AG20443 (cell line): ENCODE measurements at places on chromosomes 12 and 14.

DNA sequence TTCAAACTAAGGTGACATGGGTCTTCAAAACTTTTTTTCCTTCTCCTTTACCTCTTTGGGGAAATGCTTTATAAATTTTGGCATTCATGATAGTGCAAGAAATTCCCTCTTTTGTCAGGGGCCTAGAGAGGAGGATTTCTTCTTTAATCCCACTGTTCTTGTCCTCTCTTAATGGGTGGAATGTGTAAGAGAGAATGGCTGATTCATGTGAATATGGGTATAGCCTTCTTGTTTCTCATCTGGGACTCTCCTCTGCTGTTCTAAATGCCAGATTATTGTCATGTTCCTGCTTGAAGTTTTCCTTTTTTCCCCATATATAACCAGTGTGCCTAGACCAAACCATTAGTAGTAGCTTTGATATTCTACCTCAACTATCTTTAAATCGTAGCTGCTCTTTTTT, 46.7 kb downstream of the SLC38A4 start:
- DNase-seq, result no peak

- peak; percentile 77 for DNase-seq
Observed at GRCh38 chr12:58425481-58426392, 484.4 kb downstream of the ATP23 start.

DNA sequence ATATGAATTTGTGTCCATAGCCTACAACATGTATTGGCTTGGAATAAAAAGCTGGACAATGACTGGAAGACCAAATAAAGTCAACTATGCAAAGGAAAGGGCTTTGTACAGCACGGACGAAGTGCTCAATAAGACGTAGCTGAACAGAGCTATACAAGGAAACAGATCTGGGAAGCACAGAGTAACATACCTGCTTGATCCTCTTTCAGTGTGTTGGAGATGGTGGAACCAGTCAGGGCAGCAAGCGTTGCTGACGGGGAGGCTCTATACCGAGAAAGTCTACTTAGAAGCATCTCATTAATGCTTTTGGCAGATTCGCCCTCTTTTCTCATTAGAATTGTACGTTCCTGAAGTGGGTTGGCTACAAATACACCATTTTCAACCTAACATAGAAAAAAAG, 99.3 kb downstream of the HECTD4 start:
- no peak for DNase-seq

- no peak for DNase-seq
Observed at GRCh38 chr12:5688226-5688625, 256.3 kb downstream of the NTF3 start.

- no peak for DNase-seq
Observed at GRCh38 chr12:13127444-13127843, 24.0 kb upstream of the GSG1 start.

- peak; percentile 13 for DNase-seq
Observed at GRCh38 chr12:65106948-65107347, 14.2 kb downstream of the WIF1 start.

- DNase-seq, result peak; percentile 67
Observed at GRCh38 chr14:24032727-24033418, 18.9 kb upstream of the CARMIL3 start.

GRCh38 chr14:80233470-80234089, 22.3 kb upstream of the DIO2 start:
- no peak for DNase-seq

DNA sequence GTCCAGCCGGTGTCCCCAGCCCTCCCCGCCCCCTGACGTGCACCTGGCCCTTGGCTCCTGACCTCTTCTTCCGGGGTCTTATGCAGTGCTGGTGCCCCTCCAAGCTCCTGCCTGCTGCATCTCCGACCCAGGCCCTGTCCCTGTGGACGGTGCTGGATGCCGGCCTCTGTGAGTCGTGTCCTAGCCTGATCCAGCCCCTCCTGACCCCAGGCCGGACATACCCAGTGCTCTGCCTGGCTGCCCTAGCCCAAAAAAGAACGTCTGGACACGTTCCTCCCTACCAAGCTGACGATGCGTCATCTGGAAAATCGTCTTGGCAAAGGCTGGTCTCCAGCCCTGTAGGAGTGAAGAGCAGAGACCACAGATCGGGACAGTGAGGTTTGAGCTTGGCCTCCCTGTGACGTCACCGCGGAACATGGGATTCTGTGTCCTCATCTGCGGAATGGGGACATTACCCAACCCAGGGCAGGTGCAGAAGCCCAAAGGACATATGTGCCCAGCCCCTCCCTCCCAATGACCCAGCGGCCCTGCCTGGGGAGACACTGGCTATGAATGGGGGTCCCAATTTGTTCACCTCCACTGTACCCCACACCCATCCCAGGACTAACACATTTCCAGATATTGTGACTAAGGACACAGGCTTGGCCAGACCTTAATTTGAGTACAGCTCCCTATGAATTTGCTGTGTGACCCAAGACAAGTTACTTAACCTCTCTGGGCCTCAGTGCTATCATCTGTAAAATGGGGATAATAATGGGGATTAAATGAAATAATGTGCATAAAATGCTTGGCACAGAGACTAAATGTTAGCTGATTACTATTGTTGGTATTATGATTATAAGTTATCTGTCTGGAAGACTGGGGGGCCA, 51.0 kb upstream of the BCL11B start:
- DNase-seq, result peak; percentile 43

- DNase-seq, result no peak
Observed at GRCh38 chr12:46803517-46803916, 22.3 kb downstream of the SLC38A4 start.

DNA sequence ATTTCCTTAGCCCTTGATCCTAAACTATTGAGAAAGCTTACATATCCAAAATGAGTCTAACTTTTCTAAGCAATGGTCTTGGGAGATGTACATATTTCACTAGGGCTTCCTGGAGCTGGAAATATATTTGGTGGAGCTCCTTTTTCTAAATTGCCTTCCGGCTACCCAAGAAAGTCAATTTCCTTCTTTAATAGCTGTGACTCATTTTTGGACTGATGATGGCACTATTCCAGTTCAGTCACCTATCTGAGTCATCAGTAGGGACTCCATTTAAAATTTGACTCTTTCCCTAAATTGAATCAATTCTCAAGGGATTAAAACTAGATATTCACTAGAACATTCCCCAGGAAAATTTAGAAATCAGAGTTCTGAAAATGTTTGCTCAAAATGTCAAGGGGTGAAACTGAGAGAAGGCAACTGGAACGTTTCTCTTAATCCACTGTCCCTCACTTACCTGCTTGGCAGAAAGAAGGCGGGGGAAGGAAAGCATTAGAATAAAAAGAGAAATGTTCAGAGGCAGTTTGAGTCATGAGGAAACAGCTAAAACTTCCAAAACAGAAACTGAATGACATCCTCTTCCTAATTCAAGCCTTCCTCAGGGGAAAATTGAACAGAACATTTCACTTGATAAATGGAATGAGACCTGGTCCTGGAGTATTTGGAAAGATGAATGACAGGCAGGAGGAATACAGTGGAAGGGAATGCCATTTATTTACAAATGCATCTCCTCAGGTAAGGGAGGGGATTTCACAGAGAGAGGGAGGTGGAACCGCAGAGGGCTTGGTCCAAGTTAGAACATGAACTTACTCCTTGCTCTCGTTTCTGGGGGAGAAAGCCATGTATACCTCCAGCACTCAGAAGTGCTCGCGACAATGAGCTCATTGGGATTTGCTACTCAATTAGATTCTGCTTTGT, 91.2 kb downstream of the RGS6 start:
- no peak for DNase-seq

GRCh38 chr14:98947911-98948595, 323.9 kb downstream of the BCL11B start:
- DNase-seq, result no peak

DNA sequence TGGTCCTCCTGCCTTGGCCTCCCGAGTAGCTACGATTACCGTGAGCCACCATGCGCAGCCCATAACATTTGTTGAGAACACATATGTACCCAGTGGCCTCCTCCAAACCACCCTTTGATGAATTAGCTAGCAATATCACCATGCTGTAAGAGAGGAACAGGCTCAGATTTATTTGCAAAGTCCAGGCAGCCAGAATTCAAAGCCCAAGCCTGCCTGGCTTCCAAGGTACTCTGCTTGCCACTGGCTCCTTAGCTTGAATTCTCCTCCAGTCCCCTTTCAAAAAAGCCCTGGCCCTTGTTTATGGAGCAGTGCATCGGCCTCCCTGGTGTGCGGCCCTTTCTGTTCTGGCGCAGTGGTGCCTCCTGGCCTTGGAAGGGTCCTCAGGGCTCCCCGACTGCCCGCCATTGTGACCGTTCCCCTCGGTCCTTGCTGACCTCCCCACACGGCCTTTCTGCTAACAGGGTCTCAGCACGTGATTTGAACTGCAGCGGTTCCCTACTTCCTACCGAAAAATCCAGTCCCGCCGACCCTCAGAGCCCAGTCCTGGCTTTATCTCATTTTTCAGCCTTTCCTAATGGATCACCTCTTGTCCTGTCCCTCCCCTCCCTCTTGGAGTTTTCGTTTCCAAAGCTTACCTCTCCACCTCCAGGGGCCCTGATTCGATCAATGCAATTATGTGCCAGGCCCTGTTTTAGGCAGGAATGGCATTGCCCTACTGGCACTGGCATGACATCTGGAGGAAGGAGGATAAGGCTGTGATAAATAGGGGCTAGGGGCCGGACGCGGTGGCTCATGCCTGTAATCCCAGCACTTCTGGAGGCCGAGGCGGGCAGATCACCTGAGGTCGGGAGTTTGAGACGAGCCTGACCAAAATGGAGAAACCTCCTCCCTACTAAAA, 22.0 kb downstream of the SLC25A29 start:
- DNase-seq, result no peak

DNA sequence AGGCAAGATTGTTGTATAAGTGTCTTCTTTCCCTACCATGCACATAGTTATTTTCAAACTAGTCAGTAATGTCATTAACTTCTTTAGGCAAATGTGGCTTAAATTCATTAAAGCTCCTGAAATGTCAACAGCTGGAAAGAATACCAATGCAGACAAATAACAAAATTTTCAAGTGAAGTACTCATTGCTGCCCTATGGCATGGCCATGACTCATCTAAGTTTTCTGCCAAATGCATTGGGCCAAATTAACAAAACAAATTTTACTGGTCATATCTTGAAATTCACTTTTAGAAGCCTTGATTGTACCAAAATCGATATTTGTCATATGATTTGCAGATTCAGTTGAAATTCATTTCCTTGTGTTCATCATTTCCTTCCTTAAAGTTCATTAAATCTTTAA, 915.9 kb downstream of the SLC6A15 start:
- no peak for DNase-seq

GRCh38 chr12:124194893-124195566, 99.9 kb upstream of the RFLNA start:
- no peak for DNase-seq

DNA sequence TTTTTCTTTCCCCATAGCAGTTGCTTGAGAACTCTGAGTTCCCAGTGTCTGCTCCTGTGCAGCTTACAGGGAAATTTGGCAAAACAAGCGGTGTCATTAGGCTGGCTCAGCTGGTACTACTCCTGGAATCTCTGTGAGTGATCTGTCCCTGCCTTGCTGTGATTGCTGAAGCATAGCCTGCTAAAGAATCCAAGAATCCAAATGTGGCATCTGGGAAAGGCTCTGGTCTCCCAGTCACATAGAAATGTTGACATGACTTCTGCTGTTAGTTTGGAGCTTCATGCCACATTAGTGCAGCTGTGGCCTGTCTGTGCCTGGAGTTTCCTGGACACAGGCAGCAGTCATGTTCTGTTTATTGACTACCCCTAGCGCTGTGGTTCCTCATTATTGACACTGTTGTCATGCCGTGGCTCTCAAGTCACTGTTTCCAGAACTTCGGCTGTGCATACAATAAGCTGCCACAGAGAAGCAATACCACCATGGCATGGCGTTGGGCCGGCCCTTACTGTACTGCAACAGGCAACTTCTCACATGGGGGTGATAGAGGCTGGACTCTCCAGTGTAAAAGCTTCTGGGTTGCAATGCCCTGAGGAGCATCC, 166.8 kb downstream of the MYRFL start:
- DNase-seq, result no peak

DNA sequence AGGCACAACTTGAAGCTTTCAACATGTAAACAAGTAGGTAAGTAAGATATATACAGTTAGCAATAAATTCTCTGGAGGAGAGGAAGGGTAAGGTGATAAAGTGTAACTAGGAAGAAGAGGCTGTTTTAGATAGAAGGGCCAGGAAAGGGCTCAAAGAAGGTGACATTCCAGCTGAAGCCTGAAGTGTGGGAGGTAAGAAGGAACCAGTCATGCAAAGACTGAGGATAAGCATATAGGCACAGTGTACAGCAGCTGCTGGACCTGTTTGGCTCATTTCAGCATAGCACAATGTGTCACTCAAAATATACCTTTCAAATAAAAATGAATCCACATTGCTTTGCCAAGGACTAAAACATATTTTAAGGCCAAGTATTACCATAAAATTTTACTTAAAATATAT, 28.6 kb upstream of the ARL1 start:
- no peak for DNase-seq

DNA sequence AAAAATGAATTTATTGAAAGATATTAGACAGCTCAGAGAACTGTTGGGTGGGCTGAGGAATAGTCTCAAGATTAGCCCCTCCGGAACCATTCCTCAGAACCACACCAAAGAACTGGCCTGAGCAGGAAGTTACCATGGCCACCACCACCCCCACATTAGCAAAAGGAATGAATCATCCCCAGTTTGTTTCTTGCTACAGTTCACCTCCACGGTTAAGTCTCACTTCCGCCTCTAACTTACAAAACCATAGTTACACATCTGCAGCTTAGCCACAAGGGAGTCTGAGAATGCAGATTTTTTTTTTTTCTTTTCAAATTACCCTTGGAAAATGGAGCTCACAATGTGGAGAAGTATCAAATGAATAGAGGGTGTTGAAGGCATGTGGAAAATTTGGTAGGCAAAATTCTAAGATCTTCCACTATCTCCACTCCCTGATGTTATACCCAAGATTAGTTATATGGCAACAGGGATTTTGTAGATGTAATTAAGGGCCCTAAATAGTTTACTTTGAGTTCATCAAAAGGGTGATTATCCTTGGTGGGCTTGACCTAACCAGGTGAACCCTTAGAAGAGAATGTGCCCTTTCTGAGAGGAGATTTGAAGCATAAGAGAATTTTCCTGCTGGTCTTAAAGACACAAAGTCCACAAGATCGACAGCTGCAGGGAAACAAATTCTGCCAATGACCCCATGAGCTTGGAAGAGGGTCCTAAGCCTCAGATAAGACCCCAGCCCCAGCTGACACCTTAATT, 129.8 kb upstream of the KRR1 start:
- peak; percentile 75 for DNase-seq

DNA sequence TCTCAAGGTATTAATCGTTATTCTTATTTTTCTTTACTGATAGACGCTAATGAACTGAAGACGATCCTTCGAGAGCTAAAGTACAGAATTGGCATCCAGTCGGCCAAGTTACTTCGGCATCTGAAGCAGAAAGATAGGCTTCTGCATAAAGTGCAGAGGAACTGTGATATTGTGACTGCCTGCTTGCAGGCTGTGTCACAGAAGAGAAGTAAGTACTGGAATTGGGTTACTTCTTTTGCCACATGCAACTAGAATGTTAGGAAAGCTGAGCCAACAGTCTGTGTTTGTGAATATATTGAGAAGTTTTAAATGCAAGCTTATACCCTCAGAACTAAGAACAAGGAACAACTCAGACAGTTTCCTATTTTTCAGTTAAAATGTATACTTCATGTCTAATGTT, 26.6 kb upstream of the GNS start:
- no peak for DNase-seq

GRCh38 chr14:22417914-22418313, 171.1 kb downstream of the DAD1 start:
- DNase-seq, result no peak
